Femur (tissue), 1 donor: ENCODE measurements at places on chromosomes 5 and 9.

GRCh38 chr9:7273575-7273974 is 515.8 kb downstream of the KDM4C start:
- peak; percentile 43 for DNase-seq

DNA sequence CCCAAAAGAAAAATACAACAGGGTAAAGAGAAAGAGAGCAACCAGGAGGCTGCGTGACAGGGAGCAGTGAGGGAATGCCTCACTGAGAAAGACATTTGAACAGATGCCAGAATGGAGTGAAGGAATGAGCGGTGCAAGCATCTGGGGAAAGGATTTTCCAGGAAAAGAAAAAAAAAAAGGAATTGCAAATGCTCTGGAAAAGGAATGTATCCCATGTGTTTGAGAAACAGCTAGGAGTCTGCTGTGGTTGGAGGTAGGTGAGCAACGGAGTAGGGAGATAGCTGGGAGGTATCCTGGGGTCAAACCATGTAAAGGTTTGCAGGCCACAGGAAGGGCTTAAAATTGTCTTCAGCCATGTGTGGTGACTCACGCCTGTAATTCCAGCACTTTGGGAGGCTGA is 23.6 kb upstream of the CEMIP2 start:
- DNase-seq = no peak

- DNase-seq = no peak
Measured at GRCh38 chr5:92309336-92309991, 926.3 kb upstream of the ARRDC3 start.

- DNase-seq = no peak
Measured at GRCh38 chr9:95857896-95858295, 17.6 kb upstream of the ERCC6L2 start.

DNA sequence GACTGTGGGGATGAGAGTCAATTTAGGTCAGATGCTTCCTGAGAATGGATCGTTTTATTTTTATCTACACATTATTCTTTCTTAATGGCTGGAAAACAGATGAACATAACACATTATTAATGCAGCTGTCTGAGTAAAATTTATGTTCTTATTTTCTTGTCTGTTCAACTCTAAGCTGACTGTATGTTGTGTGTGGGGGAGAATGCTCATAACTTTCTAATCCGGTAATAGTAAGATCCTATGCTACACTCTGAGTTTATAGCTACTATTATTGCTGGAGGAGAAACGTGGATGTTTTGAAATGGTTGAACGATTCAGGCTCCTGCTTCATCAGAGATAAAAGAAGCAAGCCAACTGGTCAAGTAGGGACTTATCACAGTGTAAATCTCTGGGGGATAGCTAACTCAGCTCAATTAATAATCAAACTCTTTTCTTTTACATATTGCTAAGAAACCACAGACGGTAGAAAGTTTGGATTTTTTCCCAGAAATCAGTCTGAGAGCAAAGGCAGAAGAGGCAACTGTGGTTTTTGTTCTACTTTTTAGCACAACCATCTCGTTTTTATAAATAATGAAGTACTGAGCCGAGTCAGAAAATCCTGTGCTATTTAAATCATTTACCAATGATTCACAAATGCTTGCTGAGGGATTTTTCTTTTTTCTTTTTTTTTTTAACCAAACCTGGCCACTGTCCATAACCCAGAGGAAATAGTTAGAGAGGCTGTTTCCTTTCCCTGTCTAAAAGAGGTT is 265.0 kb upstream of the FAM174A start:
- DNase-seq = no peak

- DNase-seq = no peak
Measured at GRCh38 chr5:93517828-93518227, 63.2 kb downstream of the NR2F1-AS1 start.

GRCh38 chr5:169946743-169947295 is 33.5 kb downstream of the INSYN2B start:
- no peak for DNase-seq
